ENCODE measurements at places on chromosomes 2 and 18.

- no peak for DNase-seq
Observed at GRCh38 chr2:68431316-68431972, 35.6 kb downstream of the FBXO48 start.

DNA sequence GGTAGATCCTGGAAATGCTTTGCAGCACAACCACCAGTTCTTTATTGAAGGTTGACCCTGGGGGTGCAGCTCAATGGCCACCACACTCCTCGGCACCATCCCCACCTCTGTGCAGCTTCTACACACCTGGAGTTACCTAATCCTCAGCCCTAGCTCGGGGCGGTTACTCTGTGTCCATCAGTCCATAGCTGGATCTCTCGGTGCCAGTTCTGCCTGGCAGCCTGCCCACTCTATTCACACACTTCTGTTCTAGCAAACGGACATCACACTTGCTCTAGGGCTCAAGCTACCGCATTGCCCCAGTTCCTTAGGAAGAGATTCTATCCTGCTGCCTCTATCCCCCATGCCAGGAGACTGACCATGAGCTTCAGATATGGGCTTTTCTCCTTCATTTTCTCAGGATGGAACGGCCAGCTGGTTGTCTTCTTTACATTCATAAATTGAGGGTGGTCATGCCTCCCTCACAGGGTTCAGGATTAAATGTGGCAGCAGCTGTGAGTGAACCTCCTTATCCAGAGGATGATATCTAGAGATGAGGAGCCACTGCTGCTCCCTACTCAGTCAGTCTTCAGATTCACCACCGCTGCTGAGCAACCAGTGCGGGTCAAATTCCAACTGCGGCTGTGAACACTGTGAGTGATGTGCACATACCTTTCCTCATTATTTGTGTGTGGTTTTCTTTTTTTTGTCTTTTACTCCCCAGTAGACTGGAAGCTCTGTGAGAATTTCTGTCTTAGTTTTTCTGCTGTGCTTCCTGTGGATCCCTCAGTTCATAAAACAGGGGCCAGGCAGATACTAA, 66.9 kb upstream of the TRIB2 start:
- DNase-seq: no peak

DNA sequence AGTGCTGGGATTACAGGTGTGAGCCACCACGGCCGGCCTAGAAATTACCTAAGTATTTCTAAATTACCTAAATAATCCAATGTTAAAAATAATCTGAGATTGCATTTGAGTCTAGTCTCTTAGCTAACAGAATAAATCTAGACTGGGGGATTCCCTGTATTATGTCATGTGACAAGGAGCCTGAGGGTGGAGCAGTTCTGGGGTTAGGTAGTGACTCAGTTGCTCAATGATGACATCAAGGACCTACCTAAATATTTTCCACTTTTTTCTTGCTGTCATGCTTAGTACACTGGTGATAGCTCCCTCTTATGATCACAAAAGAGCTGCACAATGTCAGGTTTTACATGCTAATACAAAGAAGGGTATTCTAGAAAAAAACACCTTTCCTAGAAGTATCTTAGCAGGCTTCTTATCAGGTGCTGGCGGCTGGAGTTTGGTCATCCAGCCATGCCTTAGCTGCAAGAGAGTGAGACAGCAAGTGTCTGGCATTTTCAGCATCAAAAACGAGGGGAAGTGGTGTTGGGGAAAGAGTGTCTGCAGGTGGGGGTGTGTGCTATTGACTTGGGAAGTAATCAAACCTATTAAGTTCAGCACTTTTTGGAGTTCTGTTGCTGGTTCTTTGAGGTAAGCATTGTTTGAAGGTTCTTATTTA, 17.5 kb upstream of the CEP192 start:
- DNase-seq: no peak

- no peak for DNase-seq
Observed at GRCh38 chr2:100246163-100247145, 75.8 kb downstream of the LONRF2 start.

GRCh38 chr2:70716131-70716743, 51.8 kb downstream of the ADD2 start:
- no peak for DNase-seq

DNA sequence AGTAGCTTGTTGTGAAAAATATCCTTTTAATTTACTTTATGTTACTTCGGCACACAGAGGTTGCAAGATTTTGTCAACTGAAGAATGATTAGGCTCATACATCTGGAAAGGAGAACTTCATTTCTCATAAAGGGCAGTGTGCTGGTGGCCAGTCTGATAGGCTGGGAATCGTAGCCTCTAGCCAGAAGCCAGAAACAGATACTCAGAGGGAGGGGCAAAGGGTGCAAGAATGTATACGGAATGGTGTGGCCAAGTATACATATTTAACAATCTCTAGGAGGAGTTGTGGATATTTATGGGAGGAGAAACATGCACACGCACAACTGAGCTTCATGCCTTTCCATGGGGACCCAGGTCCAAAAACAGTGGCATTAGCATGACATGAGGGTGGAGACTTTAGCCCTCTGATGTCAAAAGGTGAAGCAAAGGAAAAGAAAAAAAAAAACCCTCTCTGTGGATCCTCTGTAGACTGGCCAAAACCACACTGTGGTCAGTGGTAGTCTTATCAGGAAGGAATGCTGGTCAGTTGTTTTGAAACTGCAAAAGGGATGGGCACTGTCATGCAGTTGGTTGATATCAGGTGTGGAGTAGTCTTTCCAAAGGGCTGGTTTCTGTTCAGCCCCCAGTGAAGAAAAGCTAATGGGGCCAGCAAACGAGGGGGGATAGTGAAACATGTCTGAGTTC, 34.9 kb upstream of the APCDD1 start:
- DNase-seq: no peak

- no peak for DNase-seq
Observed at GRCh38 chr2:178005756-178006155, 66.8 kb downstream of the PDE11A start.

DNA sequence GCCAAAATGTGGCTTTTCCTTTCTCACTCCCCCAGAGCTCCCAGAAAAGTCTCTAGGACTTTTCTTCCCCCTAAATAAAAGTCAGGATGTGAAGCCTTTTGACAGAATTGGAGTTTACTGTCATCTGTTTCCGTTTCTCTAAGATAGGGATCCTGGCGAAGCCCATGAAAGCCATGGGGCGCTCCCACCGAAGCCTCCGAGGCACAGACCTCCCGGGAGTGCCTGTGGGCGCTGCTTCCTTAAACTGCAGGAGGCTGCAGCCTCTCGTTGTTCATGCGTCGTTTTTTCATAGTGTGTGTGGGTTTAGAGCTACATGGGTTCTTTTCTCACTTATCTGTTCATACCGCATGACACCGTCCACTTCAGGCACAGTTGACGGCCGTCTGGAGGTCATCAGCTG, 56.8 kb downstream of the ASAP2 start:
- DNase-seq: no peak

- DNase-seq: no peak
Observed at GRCh38 chr2:63580651-63581297, 7.5 kb downstream of the WDPCP start.

DNA sequence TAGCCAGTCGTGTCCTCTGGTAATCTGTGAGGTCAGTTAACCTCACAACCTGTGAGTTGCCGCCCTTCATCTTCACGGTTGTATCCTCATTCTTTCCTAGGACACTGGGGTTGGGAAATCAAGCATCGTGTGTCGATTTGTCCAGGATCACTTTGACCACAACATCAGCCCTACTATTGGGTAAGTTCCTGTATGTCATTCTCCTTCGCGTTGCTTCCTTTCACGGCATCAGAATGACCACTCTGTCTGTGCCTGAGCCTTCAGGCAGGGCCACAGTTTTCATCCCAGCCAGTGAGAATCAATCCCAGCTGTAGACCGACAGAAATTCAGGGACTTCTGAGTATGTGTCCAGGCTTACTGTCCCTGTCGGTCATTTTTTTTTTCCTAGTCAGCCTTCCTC, 67.1 kb downstream of the RAB31 start:
- DNase-seq: no peak

DNA sequence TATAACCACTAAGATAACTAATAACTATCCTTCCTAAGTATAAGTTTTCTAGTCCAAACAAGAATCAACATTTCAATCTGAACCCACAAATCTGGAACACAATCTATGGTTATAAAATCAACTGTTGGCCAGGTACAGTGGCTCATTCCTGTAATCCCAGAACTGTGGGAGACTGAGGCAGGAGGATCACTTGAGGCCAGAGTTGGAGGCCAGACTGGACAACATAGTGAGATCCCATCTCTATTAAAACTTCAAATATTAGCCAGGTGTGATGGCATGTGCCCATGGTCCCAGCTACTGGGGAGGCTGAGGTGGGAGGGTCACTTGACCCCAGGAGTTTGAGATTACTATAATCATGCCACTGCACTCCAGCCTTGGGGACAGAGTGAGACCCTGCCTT, 11.2 kb downstream of the MRPS5 start:
- DNase-seq: no peak

DNA sequence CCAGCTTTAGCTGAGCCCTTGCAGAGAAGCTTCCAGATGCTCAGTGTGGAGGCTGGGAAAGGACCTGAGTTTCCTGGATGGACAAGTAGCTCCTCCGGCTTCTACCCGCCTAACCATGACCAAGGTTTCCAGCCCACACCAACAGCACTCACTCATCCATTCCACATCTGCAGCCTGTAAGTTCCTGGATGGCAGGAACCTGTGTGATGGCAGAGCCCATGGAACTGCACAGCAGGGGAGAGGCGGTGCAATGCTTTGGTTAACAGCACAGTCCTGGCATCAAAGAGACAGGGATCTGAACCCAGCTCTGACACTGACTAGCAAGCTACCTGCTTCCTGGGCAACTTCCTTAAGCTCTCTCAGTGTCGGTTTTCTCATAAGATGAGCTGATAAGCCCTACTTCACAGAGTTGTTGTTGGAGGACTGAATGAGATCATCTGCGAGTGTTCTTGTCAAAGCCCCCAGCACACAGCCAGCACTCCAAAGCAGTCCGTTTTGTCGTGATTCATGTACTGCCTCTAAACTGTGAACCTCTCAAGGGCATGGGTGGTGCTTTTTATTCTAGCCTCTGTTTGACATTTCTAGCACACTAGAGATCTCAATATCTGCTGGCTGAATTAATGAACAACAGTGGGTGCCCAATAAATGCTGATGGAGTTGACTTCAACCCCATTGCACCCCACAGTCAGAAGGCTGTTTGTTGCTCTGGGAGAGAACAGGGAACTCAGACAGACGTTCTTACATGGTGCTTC, 41.6 kb upstream of the OTOF start:
- DNase-seq: no peak

GRCh38 chr18:9737006-9737405, 28.9 kb downstream of the RAB31 start:
- no peak for DNase-seq

GRCh38 chr2:108924580-108925251, 64.3 kb downstream of the EDAR start:
- peak; percentile 56 for DNase-seq

DNA sequence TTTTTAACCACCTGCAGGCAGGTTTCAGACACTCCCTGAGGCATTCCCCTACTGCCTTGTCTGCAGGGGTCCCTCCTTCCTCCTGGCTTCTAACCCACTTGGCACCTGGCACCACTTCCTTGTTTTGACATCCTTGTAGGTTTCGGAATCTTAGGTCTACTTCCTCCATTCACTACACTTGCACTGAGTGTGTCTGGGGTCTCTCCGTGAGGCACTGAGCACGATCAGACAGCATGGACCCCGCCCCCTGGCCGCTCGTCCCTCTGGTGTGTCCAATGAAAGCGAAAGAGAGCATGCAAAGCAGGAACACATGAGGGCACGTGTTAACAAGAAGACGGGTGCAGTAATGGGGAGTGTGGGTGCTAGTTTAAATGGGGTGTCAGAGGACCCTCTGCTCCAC, 63.8 kb downstream of the HAUS1 start:
- DNase-seq: no peak

DNA sequence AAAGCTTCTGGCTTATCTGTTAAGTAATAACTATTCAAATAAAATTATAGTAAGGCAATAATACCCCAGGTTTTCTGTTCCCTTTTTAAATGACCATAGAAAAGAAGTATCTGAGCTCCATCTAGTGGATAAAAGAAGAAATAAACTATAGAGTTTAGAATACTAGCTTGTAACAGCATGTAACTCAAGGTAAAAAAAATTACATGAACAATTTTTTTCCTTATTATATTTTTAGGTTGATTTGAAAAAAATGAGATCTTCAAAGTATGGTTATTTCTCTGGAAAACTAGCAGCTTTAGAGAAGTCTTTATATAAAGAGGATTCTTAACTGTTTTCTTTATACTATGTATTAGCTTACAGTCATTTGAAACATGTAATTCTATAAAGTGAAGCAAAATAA, 58.1 kb downstream of the NCKAP1 start:
- DNase-seq: no peak

DNA sequence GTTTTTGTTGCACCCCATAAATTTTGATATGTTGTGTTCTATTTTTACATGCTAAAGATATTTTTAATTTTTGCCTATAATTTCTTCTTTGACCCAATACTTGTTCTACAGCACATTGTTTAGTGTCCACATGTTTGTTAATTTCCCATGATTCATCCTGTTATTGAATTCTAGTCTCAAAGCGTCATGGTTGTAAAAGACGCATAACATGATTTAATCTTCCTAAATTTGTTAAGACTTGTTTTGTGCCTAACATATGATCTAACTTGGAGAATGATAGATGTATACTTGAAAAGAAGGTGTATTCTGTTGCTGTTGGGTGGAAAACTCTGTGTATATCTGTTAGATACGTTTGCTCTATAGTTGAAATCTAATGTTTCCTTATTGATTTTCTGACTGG, 27.1 kb upstream of the SULT1C3 start:
- DNase-seq: no peak

- no peak for DNase-seq
Observed at GRCh38 chr2:154049561-154049960, 177.8 kb downstream of the GALNT13 start.

GRCh38 chr2:39099870-39100728, 20.8 kb downstream of the SOS1 start:
- no peak for DNase-seq

DNA sequence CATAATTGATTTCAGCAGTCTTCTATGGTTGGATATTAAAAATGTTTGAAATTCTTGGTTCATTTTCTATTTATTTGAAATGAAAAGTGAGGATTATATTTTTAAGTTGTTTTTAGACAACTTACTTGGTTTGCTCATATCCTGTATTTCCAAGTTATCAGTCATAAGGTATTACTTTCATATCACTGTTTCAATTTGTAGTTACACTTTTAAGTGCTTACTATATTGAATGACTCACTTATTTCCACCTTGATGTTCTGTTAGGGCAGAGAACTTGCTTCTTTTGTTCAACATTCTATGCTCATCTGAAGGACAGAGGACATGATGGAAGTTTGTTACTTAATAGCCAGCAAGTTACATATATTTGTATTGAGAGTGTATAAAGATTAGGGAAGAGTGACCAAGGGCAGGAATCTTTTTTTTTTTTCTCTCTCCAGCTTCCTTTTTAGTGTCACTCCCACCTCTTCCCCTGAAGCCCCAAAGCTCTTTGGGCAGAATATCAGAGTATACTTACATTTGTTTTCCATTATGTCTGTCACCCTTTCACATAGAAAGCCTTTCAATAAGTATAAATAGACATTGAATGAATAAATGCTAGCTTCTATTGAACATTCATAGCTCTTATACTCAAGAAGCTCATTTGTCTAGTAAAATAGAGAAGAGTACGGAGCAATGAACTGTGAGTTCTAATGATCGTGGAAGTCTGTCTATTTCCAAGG, 28.1 kb downstream of the PIK3C3 start:
- DNase-seq: no peak

All from D721Med (cell line).